ENCODE measurements at places on chromosomes 1 and 21. TPM values are rescaled to one million over a fixed set of nuclear protein-coding genes. Genes with fewer than 3 reads are reported as not detected.

KDF1 gene
- total RNA-seq = not detected

RYR2 gene
- total RNA-seq = 0.49 TPM

HMGCS2 gene
- not detected for total RNA-seq

RNU1-2 gene
- total RNA-seq = 13,769 TPM

DNA sequence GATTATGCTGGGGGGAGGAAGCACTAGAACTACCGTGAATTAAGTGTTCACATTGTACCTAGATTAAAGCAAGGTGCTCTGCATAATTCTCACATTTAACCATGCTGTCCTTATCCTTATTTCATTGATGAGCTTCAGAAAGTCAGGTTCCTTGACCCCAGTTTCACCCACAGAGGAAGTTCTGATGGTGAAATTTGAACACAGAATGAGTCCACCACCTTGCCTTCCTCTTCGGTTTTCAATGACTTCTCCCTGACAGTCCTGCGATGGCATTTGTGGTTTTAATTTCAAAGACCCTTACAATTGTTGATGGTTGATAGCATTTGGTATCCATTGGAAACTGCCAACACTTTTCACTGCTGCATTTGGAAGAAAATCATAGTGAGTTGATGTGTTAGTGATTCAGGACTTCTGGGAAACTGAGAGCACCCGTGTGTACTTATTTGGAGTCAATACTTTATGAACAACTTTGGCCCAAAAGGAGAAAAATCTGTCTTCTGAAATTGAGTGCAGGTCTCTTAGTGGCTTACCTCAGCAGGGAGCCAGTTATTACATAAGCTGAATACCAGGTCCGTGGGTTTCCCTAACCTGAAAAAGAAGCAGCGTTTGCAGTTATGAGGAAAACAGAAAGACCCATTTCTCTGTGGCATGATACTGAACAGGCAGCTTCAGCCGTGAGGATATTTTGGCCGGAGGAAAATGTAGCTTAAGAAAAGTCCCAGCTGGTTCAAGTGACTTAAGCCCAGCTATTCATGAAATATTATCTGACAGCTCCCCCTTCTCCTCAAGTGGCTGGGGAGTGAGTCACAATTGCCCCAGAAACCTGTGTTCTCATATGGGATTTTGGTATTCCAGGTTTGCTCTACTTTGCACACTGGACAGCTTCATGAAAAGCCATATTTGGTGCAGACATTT, 47.5 kb downstream of the ROR1 start:
- DNase-seq = no peak

Measured in sciatic nerve (tissue), 2 donors.